ENCODE measurements at places on chromosomes 16 and 17. TPM values are rescaled to one million over a fixed set of nuclear protein-coding genes. Genes with fewer than 3 reads are reported as not detected.

The CDK12 gene
- 20.7 TPM for total RNA-seq

The PRKCA gene
- total RNA-seq = 3.6 TPM

The C16orf46 gene
- total RNA-seq = 0.24 TPM

The COPZ2 gene
- 4.8 TPM for total RNA-seq

The MARCHF10 gene
- total RNA-seq = under 0.01 TPM

The SOCS1 gene
- 0.64 TPM for total RNA-seq

The PRSS27 gene
- under 0.01 TPM for total RNA-seq

The KRTAP9-4 gene
- total RNA-seq = not detected

The GNG13 gene
- total RNA-seq = not detected
